ENCODE measurements at places on chromosomes 4 and X.

- DNase-seq: no peak
Observed at GRCh38 chr4:123315617-123316016, 81.0 kb upstream of the SPRY1 start.

GRCh38 chrX:23292988-23293651 is 41.5 kb upstream of the PTCHD1 start:
- DNase-seq: no peak

- DNase-seq: no peak
Observed at GRCh38 chrX:24528605-24529004, 63.5 kb downstream of the PDK3 start.

- DNase-seq: no peak
Observed at GRCh38 chr4:2728806-2729532, 27.2 kb downstream of the TNIP2 start.

DNA sequence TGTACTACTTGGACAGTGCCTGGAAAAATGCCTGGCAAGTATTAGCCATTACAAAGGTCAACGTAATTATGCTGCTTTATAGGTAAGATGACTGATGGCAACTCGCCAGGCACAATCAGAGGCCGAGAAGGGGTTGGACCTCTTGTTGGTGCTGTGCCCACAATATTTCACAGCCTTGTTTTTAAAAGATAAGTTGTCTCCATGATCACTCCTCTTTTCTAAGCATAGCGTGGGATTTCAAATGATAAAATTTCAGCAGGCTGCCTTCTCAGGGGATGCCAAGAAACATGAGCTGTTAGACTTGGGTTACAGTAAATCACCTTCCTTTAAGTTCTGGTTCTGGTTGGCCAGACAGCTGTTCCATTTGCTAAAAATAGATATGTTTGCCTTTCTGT is 26.9 kb downstream of the HOPX start:
- DNase-seq: no peak

- peak; percentile 79 for DNase-seq
Observed at GRCh38 chrX:12984603-12985319, 9.9 kb downstream of the TMSB4X start.

- no peak for DNase-seq
Observed at GRCh38 chr4:66275411-66276038, 605.2 kb upstream of the EPHA5 start.

DNA sequence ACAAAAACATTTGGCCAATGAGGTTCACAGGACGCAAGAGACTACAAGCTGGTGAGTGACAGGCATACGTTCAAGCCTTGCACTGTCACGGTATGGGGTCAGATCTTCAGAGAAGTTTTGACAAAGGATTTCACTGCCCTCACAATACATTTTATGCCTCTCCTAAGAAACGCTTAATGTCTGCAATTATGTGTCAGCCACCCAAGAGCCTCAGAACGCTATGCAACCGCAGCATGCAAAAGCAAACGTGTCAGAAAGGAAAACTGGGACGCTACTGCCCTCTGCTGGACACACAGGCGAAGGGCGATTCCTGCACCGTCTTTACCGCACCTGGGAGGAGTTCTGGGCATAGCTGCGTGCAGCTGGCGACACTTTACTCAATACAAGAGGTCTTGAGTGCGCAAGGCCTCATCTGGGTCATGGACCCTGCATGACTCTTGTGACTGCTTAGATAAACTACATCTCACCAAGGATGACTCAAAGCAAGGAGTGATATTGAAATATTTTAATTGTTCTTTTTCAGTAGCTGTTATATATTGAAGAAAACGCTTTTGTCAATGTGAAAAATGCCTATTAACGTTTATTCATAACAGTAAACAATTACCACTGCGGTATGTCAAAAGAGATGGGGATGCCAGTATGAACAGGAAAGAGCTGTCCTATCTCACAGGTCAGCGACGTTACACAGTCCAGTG is 147.6 kb upstream of the FRG1 start:
- DNase-seq: peak; percentile 64

DNA sequence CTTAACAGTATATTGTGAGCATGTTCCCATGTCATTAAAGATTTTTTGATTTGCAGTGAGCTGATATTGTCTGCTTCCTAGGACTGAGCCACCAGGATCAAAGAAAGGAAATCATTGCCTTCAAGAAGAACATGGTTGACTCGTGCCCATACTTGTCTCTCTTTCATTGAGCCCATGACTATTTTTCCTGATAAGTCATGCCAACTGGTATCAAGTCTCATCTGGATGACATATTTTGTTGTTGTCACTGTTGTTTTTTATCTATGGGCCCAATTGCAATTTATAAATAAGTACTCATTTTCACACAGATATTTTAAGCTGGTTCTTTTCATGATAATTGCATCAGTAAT is 10.2 kb upstream of the RHOH start:
- no peak for DNase-seq

DNA sequence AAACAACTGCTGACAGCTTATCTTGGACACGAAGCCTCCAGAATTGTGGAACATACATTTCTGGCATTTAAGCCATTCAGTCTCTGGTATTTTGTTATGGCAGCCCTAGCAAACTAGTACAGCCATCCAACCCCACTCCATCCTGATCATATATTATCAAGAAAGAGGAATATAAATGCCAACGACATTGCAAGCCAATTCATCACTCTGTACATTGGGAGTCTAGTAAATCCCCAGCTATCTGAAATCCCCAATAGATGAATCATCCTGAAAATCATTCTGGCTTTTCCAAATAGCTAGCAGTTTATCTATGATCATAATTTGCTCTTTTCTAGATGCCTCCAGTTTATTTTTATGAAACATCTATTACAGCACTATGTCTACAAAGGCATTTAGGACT is 41.1 kb downstream of the FRMD7 start:
- DNase-seq: no peak

- no peak for DNase-seq
Observed at GRCh38 chrX:41512394-41512793, 65.3 kb downstream of the NYX start.

DNA sequence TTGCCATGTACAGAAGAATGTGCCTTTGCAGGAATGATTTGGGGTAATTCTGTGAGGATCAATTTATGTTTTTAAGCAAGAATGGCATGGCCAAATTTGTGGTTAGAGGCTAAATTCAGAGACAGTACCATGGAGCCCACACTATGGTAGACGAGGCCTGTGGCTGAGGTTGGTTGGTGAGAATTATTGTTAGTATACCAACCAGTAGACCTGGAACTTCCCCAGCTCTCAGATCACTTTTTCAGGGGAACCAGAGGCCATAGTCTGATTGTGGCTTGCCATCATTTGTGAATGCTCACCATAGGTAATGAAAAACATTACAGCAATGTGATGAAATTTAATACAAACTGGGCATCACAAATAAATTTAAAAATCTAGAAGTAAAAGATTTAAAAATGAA is 56.3 kb downstream of the SHISA3 start:
- no peak for DNase-seq

DNA sequence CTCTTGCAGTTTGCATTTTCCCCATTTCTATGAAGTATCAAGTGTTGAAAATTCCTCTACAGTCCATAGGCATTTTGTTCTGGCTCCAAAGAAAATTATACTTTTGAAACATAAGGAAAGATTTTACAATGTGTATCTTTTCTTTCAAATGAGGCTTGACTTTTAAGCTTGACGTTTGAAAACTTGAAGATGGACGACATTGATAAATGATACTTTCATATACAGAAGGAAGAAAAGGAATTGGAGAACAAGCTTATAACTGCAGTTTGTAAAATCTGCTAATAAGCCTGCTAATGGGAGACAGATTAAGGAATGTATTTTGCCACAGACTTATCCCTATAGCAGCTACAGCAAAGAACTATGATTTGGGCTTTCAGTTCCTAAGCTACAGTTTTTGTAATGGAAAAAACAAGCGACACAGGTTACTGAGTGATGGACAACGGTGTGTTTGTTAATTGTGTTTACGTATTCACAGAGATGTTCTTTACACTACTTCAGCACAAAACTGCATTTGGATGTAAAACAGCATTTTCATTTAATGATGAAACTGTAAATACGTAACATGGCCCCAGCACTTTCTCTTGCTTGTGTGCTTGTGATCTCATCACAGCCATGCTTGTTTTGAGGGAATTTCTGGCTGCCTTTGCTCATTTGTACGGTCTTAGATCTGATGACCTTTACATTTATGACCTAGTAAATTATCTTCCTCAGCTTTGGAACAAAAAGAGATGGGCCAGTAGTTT is 83.2 kb upstream of the FAT1 start:
- no peak for DNase-seq

- DNase-seq: no peak
Observed at GRCh38 chrX:134633832-134634231, 24.4 kb downstream of the PLAC1 start.

DNA sequence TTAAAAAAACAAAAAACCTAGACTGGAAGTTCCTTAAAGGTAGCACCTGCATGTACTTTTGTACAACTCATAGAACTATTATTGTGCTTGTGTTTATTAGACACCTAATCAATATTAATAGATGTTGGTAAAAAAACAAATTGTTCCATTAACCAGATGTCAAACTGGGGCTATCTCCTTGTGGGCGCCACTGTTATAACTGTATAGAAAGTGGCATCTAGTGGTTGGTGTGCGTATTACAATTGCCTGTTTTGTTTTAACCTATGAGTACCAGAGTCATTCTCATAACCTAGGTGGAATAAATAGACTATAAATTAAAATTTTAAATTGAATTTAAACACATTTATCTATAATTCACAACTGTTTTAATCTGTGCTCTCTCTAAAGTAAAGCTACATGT is 97.4 kb downstream of the COL4A5 start:
- DNase-seq: peak; percentile 19

DNA sequence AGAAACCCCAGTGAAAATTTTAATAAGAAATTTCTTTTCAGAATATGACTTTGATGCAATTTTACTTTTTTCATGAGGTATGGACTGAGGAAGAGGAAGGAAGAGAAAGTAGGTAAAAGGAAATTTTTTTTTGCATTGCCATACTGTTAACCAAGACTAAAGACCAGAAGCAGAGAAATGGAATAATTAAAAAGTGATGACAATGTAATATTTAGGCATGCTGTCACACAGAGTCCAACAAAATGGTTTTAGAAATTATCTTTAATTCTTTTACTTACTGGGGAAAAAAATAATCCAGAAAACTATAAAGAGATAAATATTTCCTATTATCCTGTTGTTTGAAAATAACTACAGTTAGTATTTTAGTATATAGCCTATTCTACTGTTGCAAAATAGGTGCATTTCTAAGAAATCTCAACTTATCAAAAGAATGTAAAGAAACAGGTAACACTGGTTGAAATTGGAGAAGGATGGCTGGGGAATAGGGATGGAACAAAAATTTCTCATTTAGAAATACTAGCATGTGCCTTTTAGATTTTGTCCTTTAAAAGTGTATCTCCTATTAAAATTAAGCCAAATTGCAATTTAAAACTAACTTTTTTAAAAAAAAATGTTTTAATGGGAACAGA is 92.6 kb downstream of the ANXA3 start:
- no peak for DNase-seq

DNA sequence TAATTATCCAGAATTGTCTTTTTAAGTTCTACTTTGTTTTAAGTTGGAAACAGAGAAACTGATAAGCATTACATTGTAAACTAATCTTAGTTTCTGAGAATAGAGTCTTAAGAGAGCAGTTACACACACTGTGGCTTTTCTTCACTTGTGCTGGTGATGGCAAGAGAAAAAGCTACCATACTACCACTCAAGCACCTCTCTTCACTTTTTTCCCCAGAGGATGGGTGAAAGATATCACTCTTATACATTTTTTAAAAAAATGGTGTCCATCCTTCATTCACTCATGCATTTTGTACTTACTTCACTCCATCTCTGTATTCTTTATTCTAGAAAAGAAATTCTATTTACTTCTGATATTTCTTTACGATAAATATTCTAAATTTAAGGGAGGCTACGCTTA is 42.5 kb upstream of the GRID2 start:
- DNase-seq: no peak

- no peak for DNase-seq
Observed at GRCh38 chr4:85081196-85081595, 114.7 kb upstream of the WDFY3 start.

DNA sequence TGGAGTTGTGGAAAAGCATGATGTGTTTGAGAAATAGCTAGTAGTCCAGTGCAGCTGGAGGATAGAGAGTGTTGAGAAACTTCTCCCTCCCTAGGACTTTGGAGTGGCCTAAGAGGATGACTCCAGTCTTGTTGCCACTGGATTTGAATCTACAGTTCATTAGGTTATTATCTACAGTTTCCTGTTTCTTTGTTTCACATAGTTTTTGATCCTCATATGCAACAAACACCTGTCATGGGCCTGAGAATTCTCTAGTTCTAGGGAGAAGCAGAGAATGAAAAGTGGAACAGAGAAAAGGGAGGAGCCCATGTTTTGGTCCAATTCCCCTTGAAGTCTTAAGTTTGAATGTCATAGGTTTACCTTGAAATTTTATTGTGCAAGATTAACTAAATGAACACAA is 73.6 kb upstream of the TBC1D9 start:
- no peak for DNase-seq

DNA sequence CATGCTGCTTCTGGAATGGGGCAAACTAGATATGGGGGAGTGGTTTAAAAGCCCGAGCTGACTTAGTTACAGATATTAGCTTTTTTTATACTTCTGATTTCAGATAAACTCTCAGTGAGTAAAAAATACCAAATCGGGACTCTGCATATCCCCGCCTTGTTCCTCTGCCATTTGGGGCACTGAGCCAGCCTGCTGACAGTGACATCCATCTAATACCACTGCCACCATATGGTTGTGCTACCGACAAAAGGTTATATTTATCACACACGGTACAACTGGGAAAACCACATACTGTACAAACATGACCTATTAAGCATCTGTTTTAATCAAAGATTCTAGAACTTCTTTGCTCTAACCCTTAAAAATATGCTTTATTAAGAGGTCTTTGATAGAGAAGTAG is 78.7 kb downstream of the GALNT7 start:
- DNase-seq: no peak

DNA sequence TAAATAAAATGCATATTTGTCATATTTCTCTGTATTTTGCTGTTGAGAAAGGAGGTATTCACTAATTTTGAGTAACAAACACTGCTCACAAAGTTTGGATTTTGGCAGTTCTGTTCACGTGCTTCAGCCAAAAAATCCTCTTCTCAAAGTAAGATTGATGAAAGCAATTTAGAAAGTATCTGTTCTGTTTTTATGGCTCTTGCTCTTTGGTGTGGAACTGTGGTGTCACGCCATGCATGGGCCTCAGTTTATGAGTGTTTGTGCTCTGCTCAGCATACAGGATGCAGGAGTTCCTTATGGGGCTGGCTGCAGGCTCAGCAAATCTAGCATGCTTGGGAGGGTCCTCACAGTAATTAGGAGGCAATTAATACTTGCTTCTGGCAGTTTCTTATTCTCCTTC is 3.3 kb downstream of the HTT start:
- DNase-seq: no peak

GRCh38 chr4:142846729-142847596 is 862 bp upstream of the INPP4B start:
- peak; percentile 58 for DNase-seq

GRCh38 chr4:4923201-4923600 is 63.7 kb downstream of the MSX1 start:
- no peak for DNase-seq

DNA sequence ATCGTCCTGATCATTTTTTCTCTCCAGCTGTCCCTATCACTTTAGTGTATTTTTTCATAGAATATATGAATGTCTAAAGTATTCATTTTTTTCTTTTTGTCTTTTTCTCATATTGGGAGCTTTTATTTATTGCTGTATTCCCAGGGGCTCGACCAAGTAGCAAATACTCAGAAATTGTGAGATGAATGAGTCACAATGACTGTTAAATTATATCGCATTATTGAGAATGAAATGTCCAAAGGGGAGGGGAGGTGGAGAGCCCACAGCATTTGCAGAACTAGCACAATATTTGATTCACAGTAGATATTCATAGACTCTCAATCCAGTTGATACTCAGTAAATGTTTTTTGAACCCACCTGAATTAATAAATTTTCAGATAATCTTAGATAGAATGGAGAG is 543.6 kb upstream of the FAM241A start:
- no peak for DNase-seq
